Epithelial cell of proximal tubule (primary cell): ENCODE measurements at places on chromosomes 7 and 10. TPM values are rescaled to one million over a fixed set of nuclear protein-coding genes. Genes with fewer than 3 reads are reported as not detected.

BRAF gene
- total RNA-seq: 7.0 and 7.3 TPM in 2 replicates

GPR15LG gene
- total RNA-seq: 1.0 TPM in 1 of 2 replicates, not detected in the other

- no peak for DNase-seq
Measured at GRCh38 chr7:17062151-17063044, 180.6 kb upstream of the AGR3 start.

- DNase-seq: no peak
Measured at GRCh38 chr7:45187946-45188411, 30.4 kb downstream of the RAMP3 start.

LRIT1 gene
- not detected in 2 replicates for total RNA-seq

DNA sequence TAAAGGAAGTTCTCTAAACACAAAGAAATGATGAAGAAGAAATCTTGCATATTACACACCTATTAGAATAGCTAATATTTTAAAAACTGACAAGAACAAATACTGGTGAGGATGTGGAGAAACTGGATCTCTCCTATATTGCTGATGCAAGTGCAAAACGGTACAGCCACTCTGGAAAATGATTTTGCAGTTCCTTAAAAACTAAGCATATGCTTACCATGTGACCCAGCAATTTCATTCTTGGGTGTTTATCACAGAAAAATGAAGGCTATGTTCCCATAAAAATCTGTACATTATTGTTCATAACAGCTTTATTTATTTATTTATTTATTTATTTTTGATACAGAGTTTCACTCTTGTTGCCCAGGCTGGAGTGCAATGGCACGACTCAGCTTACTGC lies 14.9 kb upstream of the PLEKHA1 start:
- no peak for DNase-seq

FOXI2 gene
- not detected in 2 replicates for total RNA-seq

DNA sequence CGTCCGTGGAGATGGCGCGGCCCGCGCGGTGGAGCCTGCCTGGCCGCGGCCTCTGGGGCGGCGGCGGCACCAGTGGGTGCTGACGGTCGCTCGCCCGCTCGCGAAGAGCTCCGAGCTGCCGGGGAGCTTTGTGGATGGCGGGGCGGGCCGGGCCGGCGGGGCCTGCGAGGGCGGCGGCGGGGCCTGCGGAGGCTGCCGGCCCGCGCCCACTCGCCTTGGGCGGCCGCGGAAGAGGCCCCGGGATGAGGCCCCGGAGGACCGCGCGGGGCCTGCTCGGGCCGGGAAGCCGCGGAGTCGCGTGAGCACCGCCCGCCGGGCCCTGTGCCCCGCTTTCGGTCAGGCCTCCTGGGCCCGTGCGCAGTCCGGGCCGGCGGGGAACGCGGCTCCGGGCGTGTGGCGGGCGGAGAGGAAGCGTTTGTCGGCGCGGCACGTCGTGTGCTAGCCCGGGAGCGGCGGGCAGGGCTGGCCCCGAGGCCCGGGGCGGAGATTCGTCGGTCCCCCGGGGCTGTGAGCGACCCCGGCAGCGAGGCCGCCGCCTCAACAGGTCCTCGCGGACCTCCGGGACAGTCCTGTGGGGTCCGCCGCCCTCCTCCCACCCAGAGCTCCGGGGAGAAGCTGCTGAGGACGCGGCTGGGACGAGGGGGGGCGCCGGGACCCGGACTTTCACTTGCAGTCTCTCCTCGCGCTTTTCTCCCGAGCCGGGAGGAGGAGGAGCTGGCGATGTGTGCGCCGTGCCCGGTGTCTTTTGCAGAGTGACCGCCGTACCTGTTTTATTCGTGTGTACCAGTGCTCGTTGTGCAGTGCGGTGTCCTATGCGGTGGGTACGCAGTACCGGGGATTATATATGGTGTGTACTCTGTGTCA lies 578 bp downstream of the ZMYND11 start:
- no peak for DNase-seq

NUTM2B gene
- total RNA-seq: 0.40 TPM in 1 of 2 replicates, not detected in the other

- DNase-seq: peak; percentile 45
Measured at GRCh38 chr7:45921699-45922519, 837 bp upstream of the IGFBP3 start.

DNA sequence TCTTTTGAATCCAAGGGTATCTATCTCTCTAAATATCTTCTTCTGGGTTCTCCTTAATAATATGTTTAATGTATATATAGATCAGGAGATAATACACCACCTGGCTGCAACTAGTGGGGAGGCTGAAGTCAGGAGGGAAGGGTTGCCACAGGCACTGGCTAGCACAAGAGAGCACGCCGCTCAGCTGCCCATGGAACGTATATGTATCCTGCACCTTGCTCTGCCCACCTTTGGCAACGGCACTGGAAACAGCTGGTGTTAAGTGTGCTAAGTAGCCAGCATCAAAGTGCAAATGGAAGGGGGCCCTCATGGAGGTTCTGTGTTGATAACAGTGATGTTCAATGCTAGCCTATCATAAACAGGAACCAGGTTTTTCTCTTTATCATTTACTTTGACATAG lies 49.8 kb upstream of the FAM133B start:
- no peak for DNase-seq

- no peak for DNase-seq
Measured at GRCh38 chr7:155803418-155804376, 8.6 kb downstream of the SHH start.

GRCh38 chr7:44646921-44647636 lies 40.7 kb downstream of the OGDH start:
- no peak for DNase-seq

- peak; percentile 27 for DNase-seq
Measured at GRCh38 chr7:70805360-70805759, 326.6 kb upstream of the GALNT17 start.

DNA sequence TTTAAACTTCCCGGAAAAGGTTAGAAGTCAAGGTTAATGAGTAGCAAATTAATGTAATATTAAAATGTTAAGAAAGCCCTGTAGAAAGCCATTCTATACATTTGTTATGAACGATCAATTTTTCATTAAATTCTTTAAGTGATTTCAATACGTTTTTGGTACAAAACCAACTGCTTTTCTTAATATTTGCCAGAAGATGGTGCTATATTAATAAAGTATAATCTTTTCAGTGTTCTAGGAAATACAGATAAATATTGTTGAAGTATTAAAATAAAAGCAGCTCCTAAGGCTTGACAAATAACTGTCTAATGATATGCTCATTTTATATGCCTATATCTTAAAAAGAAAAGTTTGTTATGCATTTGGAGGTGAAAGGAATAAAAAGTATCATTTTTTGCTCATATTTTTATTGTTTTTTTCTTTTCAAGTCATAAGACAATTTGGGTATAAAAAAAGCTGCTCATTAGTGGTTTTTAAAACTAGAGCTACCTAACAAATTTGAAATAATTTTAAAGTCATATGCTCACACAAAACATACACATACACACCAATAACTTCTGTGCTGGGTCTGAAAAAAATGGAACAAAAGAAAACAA lies 130.3 kb upstream of the POT1 start:
- no peak for DNase-seq
